Astrocyte (in vitro differentiated cells and primary cell): ENCODE measurements at places on chromosomes 12 and 14.
A peak's percentile ranks its signal among the peaks of the same experiment; 100 is the strongest.

DNA sequence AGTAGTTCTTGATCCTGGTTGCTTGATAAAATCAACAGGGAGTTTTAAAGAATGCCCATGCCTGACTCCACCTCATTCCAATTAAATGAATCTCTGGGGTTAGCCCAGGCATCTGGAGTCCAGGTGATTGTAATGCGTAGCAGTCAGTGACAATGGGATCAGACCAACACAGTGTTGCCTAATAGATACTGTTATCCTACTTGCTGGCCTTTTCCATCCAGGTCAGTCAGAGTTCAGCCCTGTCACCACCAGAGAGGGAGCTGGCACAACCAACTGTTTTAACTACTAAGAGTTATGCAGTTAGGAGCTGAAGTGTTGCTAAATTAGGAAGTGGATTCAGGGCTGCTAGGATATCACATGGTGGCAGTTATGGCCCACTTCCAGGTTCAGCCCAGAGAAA lies 107.1 kb downstream of the GPR135 start:
- peak; percentile 91 for DNase-seq

DNA sequence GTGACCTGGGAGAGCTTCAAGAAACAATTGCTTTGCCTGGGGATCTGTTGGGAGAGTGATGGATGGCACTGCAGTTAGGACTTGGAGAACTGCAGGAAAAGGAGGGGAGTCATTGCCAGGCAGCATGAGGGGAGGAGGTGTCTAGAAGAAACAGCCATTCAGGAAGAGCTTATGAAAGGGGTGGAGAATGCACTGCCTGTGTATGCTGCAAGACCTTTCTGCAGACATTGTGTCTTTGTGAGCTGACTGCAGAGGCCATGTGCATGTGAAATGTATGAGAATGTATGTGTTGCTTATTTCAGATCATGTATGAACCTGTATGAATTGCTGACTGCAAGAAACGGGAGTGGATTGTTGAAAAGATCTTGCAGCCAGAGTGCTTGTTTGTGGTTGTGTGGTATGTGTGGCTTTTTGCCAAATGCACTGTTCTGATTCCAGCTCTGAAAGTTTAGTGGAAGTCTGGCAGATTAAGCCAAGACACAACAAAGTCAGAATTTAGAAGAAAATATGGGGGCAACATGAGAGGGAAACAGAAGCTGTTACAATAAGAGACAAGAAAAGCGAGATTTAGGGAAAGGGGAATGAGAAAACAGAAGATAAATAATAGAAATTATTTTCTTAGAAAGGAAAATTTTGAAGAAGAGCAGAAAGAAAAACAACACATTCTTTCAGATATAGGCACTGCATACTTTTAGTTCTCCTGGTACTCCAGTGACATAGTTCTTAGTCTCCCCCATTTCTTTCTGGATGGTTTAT lies 9.8 kb upstream of the RIMKLB start:
- DNase-seq: peak; percentile 97

- no peak for DNase-seq
These were observed 90.3 kb downstream of the DUSP6 start for GRCh38 chr12:89261982-89262381.

DNA sequence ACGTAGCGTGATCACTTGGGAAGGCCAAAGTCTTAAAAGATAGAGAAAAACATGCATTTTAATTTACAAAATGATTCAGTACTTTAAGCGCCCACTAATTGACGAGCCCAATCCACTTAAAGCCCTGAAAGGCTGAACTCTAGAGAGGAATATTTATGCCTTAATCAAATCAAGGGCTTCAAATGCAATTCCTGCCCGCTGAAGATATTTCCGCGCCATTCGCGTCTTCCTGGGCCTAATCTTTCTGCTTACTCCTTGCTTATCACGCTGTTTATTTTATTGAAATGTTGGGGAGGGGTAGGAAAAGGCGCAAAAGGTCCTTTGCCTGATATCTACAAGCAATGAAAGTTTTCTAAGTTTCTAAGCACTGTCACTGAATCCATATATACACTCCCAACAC lies 4.0 kb downstream of the TBX3 start:
- no peak for DNase-seq

DNA sequence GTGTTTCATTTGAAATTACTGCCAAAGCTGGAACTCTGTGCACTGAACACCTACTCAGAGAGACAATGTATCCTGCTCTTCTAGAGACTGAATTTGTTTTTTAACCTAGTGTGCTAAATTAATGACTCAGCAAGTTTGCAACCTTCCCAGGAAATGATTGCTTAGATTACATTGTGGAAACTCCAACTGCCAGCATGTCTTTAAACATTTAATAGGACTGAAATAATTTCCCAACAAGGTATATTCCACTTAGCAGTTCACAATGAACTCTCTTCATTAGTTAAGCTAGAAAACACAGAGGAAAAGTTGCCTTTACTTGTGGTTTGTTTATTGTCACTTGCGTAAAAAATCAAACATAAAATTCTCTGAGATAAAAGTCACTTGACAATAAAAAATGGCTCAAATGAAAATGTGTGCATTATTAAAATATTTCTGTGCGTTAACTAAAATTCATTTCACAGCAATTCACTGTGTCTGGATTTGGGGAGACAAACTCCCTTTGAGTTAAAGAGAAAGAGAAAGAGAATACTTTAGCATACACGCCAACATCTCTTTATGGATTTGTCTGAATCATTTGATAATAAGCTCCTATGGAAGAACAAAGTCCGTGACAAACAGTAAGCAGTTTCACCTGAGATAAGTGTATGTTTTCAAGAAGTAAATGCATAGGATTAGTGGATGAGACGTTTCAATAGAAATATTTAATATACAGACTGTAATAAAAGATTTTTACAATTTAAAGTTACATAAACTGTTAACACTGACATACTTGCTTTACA lies 284.0 kb downstream of the PRKD1 start:
- DNase-seq: peak; percentile 56

DNA sequence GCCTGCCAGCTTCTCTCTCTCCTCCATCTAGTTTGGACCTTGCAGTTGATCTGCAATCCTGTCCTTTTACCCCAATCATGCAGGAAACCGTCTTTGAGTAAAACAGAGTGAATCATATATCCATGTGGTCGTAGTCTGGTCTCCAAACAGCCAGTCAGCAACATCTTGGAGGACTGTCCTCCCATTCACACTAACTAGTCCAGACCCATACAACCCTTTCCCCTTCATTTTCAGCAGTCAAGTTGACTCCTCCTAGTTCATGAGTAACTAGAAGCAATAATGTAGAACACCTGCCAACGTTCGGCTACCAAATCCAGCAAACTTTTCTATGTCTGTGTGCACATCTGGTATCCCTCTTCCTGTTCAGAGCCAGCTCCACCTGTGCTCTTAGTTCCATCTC lies 10.8 kb upstream of the BIN2 start:
- DNase-seq: peak; percentile 21

GRCh38 chr14:66859063-66859671 lies 330.1 kb upstream of the GARIN2 start:
- DNase-seq: no peak

GRCh38 chr12:46386877-46387629 lies 14.5 kb upstream of the SLC38A2 start:
- peak; percentile 71 for DNase-seq

- no peak for DNase-seq
These were observed 6.8 kb upstream of the CCDC177 start for GRCh38 chr14:69581316-69581935.

- no peak for DNase-seq
These were observed 8.7 kb downstream of the SMIM41 start for GRCh38 chr12:52087961-52088820.

- DNase-seq: no peak
These were observed 16.0 kb upstream of the SPATA7 start for GRCh38 chr14:88369496-88369895.

GRCh38 chr14:91332171-91332985 lies 85.2 kb downstream of the CCDC88C start:
- no peak for DNase-seq
